Fibroblast of upper back skin (primary cell): ENCODE measurements at places on chromosomes 7 and 10.
A peak's percentile ranks its signal among the peaks of the same experiment; 100 is the strongest.

DNA sequence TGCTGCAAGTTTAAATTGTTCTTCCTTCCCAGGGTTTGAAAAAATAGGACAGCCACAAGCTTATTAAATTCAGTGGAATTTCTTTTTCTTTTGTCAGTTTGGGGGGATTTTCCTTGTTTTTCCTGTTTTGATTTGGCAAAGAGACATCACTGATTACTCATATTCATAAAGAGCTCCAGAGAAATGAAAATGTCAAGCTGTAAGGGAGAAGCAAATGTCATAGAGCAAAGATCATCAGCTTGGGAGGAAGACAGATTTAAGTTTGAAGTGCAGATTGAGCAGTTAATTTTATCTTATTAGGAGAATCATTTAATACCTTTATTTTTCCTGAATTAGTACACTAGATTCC, 255.8 kb upstream of the PHYHIPL start:
- no peak for DNase-seq

GRCh38 chr10:72176701-72177100, 39.1 kb upstream of the ANAPC16 start:
- DNase-seq: no peak

- no peak for DNase-seq
Observed at GRCh38 chr7:55163733-55164132, 144.9 kb downstream of the EGFR start.

DNA sequence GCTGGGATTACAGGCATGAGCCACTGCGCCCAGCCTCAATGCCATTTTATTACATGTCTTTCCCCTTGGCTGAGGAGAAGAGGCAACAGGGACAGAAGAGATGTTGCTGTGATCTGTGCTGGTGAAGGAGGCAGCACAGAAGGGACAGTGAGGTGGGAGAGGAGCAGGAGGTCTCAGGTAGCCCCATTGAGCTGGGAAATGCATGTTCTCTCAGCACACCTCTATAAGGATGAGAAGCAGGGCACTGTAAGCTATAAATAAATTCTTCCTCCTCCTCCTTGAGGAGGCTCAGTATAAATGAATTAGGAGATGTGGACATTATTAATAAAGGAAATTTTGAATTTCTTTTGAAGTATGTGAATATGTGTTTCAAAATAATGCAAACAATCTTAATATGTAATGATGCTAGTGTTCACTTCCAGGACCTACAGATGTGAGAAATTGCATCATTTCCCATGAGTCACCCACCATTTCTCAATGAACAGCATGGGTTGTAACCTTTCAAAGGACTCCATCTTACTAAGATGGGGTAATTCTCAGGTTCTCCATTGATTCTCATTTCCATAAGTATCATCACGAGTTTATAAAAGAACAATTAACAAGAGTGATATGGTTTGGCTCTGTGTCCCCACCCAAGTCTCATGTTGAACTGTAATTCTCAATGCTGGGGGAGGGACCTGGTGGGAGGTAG, 88.9 kb upstream of the ODAD2 start:
- peak; percentile 78 for DNase-seq

GRCh38 chr10:80443531-80443974, 10.6 kb upstream of the TSPAN14 start:
- no peak for DNase-seq

DNA sequence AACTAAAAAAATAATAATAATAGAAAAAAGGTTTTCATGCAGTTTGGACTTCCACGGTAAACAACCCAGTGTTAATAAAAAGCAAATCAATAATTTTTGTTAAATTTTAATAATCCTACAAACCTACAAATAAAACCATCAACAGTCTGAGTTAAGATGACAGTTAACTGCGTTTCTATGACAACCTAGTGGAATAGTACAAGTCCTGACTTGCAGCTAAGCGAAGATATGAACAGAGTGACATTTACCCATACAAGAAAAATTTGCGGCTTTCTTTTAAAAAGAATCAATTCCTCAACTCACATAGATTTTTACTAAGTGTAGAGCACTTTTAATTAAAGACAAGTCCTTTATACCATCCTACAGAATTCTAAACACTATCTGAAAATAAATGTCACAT, 35.6 kb downstream of the VPS41 start:
- DNase-seq: no peak

DNA sequence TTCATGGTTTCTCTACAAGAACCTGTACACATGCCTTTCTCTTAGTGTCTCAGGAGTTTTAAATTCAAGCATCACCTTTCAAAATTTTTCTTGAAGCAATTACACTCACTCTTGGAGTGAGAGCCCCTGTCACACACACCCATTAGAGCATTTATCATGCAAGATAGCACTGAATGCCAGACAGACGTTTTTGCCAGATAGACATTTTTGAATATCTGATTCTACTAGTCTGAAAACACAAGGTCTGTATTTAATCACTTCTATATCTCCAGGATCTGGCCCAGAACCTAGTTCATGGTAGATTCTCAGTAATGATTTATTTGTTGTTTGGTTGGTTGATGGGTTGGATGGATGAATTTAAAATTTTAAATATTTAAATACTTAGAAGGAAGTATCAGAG, 60.9 kb upstream of the PDE1C start:
- no peak for DNase-seq

- peak; percentile 78 for DNase-seq
Observed at GRCh38 chr10:101000915-101001658, 1.5 kb downstream of the LZTS2 start.

DNA sequence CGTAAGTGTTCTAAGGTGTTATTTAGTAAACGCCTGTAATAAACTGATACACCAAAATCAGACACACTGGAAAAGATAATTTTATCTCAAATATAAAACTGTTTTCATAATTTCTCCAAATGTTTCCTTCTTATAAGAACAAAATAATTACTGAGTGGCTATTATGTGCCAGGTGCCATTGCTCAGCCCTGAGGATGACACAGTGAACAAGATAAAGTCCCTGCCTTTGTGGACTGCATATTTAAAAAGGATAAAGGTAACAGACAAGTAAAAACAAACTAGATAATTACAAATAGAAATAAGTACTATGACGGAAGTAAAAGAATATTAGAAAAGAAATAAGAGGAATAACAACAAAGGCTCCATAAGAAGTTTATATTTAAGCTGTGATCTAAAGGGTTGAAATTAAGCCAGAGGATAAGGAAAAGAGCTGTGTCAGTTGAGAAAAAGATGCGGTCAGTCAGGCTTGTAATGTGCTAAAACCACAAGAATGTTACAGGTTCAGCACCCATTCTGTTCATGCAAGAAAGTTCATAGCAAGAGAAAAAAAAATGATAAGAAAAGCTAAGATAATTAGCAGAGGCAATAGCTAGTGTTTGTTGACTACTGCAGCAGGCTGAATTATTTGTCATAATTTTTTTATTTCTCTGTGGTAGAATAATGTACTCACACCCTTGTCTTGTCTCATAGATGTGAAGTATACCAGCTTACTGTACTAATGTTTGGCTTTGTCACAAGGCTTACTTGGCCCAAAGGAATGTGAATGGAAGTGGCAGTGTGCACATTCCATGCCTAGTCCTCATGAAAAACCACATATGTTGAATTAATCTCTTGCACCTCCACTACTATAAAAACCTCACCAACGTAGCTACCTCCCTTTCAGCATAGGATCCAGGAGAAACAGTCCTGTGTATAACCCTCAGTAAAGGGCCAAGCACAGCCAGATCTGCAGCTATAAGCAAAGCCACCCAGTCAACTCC, 75.1 kb downstream of the CRPPA start:
- DNase-seq: peak; percentile 84

- DNase-seq: no peak
Observed at GRCh38 chr7:66078067-66078466, 2.4 kb downstream of the ASL start.

- DNase-seq: no peak
Observed at GRCh38 chr7:14622559-14622958, 280.0 kb downstream of the DGKB start.

- no peak for DNase-seq
Observed at GRCh38 chr10:31792745-31793144, 135.9 kb downstream of the ARHGAP12 start.

GRCh38 chr7:100680576-100681271, 7.2 kb downstream of the GNB2 start:
- no peak for DNase-seq

DNA sequence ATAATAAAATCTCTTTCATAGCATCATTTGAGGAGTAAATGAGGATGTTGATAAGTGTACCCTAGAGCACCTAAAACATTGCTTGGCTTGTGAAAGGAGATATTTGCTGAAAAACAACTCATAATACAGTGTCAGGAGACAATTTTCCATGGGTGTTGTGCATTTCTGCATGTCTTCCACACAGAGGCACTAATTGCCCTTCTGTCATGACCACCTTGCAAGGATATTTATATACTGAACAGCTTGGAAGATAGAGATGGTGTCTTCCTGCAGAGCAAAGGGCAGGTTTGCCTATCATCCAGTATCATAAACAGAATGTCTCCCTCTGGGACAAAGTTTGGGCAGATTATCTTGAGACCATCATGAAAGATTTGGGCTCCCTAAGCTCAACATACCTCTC, 495.2 kb upstream of the LRRN3 start:
- no peak for DNase-seq
